Stimulated activated CD8-positive, alpha-beta memory T cell treated with anti-CD3 and anti-CD28 coated beads, Interleukin-4, amount 100 ng/mL, for 4 hours (primary cell): ENCODE measurements at places on chromosomes 11 and 22.

DNA sequence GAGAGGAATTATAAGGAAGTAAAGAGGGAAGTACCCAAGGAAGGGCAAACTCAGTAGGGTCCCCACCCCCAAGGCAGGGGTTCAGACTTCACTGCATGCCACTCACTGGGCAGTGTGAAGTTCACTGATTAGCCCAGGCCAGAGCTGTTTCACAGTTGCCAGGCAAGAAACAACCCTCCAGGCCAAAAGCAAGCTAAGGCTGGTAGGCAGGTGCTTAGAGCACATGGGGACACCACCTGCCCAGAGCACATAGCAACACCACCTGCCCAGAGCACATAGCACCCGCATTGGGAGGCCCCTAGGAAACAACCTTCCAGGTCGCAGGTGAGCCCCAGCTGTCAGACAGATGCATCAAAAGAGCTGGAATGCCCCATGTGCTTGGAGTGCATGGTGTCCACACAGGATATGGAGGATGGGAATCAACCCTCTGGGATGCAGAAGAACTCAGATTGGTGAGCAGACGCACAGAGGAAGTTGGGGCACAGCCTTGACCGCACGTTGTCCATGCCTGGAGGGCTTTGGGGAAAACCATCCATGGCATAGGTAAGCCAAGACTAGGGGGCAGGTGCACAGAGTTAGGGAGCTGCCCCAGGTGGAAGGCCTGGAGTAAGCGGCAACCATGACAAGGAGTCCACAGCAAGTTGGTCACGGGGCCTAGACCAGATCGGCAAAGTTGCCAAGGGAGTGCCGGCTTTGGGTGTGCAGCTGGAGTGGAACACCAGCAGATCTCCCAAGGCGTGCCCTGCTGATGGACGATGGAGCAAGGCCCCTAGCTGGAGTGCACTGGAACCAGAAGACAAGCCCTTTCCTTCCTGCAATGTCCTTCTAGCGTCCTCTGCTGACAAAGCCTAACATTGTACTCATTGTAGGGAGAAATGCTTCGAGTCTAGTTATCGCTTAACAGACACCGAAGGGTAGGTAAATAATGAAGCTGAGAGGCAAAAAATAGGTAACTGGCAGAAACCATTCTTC is 7.8 kb upstream of the TMEM216 start:
- DNase-seq, result no peak

DNA sequence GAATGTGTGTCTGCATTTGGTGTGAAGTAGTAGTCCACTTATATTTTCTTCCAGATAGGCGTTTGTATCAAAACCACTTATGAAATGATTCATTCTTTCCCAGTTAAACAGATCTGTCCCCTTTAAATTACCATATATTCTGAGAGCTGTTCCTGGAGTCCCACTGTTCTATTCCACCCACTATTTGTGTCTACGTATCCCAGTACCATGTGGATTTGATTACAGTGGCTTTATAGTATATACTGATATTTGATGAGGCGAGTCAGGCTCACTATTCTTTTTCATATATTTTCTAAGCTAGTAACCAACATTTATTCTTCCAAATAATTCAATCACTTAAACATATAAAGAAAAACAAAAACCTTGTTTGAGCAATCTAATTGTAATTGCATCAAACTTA is 81.9 kb upstream of the RASSF10 start:
- no peak for DNase-seq

GRCh38 chr11:71204748-71205664 is 47.4 kb downstream of the SHANK2 start:
- no peak for DNase-seq

DNA sequence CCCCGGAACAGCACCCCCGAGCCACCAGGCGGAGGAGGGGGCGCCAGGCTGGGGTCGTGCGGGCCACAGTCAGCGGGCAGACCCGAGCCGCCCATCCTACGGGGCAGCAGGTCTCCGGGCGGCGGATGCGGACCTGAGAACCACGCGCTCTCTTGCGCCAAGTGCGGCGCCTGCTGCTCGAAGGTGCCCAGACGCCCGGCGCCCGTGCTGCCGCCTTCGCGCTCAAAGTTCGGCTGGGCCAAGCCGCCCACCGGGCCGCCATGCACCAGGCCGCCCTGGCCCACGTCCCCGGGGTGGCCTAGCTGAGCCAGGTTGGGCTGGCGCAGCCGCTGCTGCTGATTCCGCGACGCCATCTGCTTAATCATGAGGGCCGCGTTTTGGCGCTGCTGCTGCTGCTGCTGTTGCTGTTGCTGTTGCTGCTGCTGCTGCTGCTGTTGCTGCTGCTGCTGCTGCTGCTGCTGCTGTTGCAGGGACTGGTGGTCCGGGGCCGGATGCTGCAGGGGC is 3.0 kb downstream of the MN1 start:
- no peak for DNase-seq

- DNase-seq, result no peak
Observed at GRCh38 chr11:107770551-107770951, 58.7 kb upstream of the SLN start.

DNA sequence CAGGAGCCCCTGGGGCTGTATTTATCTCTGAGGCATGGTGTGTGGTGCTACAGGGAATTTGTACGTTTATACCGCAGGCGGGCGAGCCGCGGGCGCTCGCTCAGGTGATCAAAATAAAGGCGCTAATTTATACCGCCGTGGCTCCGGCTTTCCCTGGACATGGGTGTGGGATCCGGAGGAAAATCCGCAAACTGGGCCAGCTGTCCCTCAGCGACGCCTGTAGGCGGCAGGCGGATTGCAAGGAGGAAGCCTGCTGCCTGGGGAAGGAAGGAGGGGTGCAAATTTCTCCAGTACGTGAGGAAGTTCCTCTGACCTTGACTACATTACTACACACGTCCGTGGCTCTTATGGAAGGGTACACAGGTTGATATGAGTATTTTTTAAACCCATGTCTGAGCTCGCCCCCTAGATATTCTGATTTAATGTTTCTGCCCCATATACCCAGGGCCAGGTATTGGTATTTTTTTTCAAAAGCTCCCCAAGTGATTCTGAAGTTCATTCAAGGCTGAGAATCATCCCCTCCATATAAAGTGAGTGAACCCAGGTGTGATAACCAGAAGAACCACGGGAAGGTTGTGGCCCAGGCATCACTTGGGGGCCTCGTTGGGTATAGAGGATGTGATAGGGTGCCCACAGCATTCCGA is 2.8 kb downstream of the MYOD1 start:
- no peak for DNase-seq

GRCh38 chr11:80632691-80633090 is 1191.9 kb upstream of the TENM4 start:
- no peak for DNase-seq

DNA sequence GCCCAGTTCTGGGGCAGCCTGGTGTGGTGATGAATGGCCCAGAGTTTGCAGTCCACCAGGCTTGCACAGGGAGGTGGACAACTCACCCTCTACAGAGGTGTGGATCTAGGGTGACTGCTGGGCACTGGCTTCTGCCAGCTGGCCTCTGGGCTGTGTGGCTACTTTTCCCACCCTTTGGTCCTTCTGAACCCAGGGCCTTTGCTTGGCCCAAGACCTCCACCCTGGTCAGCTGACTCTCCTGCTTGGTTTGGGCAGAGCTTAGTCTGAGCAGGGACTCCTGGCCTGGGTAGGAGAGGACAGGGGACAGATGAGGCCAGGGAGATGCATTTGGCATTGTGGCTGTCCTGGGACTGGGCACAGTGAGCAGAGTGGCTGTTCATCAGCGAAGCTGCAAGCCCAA is 83.0 kb upstream of the SHANK2 start:
- DNase-seq, result no peak

- DNase-seq, result no peak
Observed at GRCh38 chr11:1388763-1389102, 1.0 kb upstream of the BRSK2 start.

- DNase-seq, result no peak
Observed at GRCh38 chr11:67280788-67281551, 8.1 kb upstream of the ANKRD13D start.

DNA sequence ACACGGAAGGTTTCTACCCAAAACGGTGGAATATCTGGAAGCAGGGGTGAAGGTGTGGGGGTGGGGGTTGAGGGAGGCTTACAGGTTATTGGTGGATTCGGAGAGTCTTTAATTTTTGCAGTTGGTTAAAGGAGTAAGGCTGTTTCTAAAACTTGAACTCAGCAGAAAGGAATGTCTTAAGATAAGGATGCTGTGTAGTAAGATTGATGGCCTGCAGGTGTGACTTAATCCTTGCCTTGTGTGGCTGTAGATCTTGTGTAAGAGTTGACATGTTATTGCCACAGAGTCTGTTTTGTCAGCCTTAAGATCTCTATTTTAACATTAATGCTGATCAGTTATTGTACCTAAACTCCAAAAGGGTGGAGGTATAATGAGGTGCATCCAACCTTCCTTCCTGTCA is 16.4 kb upstream of the OR6M1 start:
- no peak for DNase-seq

- no peak for DNase-seq
Observed at GRCh38 chr11:114813189-114813718, 134.9 kb downstream of the NXPE2 start.

DNA sequence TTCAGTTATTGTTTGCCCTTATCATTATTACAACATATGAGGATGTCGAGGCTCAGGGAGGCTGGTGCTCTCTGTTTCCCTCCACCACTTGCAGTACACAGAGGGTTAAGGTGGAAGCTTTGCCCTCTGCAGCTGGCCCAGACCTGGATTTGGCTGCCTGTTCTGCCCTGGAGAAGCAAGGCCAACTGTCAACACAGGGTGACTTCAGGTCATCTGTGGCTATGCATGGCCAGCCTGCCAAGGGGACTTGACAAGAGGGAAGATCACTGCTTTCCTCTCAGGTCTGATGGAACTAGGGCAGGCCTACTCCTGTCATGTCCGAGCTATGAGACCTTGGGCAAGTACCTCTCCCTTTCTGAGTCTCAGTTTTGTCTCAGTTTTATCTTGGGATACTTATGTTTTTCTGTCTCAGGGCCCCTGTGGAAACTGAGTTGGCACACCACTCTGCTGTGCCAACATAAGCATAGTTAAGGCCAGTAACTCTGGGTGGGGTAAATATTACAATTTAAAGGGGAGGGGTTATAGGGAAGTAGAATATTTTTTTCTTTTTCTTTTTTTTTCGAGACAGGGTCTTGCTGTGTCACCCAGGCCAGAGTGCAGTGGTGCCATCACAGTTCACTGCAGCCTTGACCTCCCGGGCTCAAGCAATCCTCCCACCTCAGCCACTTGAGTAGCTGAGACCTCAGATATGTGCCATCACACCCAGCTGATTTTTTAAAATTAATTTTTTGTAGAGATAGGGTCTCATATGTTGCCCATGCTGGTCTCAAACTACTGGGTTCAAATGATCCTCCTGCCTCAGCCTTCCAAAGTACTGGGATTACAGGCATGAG is 2.4 kb upstream of the THRSP start:
- DNase-seq, result no peak

GRCh38 chr22:22720724-22721261 is 76.4 kb downstream of the GGTLC2 start:
- DNase-seq, result no peak

- no peak for DNase-seq
Observed at GRCh38 chr11:75188671-75189070, 37.8 kb downstream of the SLCO2B1 start.

DNA sequence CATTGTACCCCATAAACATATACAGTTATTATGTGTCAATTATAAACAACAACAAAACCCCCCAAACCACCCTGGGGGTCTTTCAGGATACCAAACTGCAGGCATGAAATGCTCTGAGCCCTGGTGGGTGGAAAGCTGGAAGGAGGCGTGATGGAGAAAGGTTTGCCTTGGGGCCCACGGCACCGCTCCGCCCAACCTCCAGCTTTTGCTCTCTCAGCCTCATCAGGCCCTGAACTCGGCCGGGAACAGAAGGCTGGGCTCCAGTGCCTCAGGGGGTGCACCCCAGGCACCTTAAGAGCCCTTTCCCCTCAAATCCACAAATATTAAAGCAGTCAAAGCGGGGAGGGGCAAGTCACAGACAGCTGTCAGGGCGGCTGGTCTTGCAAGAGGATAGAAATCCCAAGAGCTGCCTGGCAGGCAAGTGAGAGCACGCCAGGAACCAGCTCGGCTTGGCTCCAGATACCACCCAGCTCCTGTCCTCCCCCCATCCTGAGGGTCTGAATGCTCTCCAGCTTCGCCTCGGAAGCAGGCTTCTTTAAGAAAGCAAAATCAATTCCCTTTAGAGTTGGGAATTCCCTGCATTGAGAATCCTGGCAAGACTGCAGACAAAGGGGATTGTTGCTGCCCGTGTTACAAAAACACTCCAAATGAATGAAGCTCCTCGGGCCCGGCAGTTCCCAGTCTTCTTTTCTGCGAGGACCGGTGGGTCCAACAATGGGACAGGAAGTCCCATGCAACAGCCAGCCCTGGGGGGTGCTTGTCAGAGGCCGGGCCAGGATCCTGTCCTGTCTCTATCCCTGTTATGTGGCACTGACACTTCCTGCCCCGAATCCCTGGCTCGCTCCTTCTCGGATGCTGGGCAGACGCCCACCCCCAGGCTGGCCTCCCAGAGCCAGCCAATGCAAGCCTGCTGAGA is 80.8 kb downstream of the NAT10 start:
- no peak for DNase-seq

DNA sequence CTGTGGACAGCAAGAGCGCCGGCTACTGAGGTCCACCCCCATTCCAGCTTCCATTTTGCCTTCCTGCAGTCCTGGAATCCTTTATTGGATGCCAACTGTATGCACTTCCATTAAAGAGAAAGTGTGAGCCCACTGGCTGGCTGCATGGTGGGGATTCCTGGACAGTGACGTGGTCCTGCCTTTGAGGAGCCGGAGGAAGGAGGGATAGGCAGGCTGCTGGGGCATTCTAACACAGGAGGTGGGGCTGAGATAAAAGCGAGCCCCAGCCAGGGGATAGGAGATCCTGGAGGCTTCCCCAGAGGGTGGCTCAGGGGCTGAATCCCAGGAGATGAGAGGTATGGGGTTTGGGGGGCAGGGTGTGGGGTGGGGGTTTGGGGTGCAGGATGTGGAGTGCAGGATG is 984.7 kb downstream of the BRD1 start:
- no peak for DNase-seq

DNA sequence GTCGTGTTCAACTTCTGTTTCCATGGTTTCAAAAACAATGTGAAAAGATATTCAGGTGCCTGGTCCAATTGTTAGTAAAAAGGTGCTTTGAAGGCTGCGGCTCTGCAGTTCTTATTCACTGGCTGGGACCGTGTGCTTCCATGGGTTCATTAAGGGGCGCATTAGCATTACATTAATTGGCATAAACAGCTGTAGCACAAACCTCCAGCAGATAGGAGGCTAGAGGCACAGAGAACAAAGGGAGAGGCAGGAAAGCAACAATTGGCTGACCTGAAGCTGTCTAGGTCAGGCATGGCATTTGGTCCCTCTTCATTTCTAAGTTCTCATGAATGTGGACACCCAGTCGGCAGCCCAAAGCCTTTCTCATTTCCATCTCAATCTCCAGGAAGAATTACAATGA is 16.6 kb downstream of the PAK1 start:
- no peak for DNase-seq

GRCh38 chr11:27656806-27657483 is 43.3 kb downstream of the BDNF start:
- no peak for DNase-seq
